ENCODE measurements at places on chromosomes 6 and 20.
A peak's percentile ranks its signal among the peaks of the same experiment; 100 is the strongest.

DNA sequence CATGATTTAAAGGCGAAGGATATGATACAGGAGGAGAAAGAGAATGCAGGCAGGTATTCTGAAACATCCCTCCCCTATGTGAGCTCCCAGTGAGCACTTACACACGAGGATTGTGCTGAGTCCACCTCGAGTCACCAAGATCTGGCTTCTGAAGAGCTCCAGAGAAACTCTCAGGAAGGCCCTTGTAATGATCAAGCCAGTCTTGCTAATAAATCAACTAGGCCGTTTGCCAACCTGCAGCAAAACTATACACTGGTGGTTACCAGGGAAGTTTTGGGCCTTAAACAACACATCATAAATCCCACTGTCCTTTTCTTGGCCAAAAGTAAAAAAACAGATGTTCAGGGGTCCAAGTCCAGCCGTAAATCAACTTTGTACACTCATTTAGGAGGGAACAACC lies 79.2 kb downstream of the STXBP5 start:
- no peak for DNase-seq

GRCh38 chr6:52161689-52162438 lies 24.3 kb upstream of the IL17A start:
- DNase-seq: no peak

- DNase-seq: no peak
Measured at GRCh38 chr6:137637121-137637520, 142.9 kb upstream of the OLIG3 start.

DNA sequence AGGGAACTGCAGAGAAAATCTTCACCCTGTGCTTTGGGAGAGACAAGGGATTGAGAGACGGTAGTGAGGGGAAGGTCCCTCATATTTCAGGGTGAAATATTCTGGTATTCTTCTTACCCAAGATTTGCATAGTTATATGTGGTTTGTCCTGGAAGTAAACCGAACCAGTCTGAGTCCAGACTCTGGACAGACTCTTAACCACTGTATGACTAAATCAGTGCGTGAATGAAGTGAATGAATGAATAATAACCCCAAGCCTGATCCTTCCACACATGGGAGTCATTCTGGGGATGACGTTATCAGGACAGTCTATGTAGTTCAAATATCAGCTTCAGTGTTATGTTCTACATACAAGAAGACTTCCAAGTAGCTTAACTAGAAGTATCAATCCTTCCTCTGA lies 690.7 kb downstream of the KIF16B start:
- DNase-seq: no peak

DNA sequence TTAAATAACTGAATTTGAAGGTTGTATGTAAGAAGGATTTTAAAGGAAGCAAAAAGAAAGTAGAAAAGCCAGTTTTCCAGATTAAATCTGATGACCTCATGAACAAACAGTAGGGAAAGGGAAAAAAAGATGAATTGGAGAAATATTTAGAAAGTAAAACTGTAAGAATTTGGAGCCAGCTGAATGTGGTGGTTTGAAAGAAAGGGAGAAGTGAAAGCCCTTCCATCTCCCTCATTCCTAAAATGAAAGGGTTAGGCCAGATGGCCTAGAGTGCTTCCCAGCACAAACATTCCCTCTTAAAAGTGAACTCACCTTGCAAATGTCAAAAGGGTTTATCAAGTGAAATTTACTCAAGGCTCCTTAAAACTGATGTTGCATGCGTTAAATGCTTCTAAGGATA lies 139.3 kb upstream of the COL21A1 start:
- no peak for DNase-seq

- no peak for DNase-seq
Measured at GRCh38 chr6:112485120-112485826, 138.1 kb downstream of the RFPL4B start.

GRCh38 chr6:19417713-19418112 lies 419.5 kb upstream of the ID4 start:
- no peak for DNase-seq

DNA sequence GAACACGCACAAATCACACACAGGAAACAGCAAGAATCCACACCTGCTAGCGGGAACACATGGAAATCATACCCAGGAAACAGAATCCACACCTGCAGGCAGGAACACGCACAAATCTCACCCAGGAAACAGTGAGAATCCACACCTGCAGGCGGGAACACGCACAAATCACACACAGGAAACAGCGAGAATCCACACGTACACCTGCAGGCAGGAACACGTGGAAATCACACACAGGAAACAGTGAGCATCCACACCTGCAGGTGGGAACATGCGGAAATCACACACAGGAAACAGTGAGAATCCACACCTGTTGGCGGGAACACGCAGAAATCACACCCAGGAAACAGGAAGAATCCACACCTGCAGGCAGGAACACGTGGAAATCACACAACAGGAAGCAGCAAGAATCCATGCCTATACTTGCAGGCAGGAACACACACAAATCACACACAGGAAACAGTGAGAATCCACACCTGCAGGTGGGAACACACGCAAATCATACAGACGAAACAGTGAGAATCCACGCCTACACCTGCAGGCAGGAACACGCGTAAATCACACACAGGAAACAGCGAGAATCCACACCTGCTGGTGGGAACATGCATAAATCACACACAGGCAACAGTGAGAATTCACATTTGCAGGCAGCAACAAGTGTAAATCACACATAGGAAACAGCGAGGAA lies 108.6 kb downstream of the DLL1 start:
- DNase-seq: no peak

DNA sequence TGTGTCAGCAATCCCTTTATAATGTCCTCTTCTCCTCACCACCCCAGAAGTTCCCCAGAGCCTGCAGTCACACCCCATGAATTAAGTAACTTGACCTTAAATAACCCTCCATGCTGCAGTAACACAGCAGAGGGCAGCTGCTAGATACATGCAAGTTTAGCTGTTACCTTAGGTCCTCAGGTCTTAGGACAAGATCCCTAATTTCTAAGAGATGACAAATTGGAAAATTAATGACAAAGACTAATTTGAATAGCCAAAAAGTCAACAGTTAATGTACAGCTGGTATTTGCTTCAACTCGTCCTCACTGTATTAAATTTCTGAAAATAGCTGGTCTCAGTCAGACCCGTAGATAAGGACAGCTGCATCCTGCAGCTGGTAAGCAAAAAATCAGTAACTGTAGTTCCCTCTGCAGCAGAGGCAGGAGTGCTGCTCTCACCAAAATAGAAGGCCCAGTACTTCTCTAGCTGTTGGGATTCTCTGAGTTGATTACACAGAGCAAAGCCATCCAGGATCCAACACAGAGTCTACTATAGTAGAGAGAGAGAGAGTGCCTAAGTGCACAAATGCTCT lies 62.4 kb downstream of the TNFRSF21 start:
- DNase-seq: peak; percentile 36

Data from BE2C (cell line).